NB4 (cell line): ENCODE measurements at places on chromosomes 7 and 10.

- DNase-seq, result peak; percentile 22
Measured at GRCh38 chr7:139494835-139495579, 11.5 kb upstream of the KLRG2 start.

- DNase-seq, result no peak
Measured at GRCh38 chr7:120927454-120928103, 23.0 kb upstream of the ING3 start.

- DNase-seq, result no peak
Measured at GRCh38 chr10:96250349-96250748, 21.0 kb downstream of the BLNK start.

DNA sequence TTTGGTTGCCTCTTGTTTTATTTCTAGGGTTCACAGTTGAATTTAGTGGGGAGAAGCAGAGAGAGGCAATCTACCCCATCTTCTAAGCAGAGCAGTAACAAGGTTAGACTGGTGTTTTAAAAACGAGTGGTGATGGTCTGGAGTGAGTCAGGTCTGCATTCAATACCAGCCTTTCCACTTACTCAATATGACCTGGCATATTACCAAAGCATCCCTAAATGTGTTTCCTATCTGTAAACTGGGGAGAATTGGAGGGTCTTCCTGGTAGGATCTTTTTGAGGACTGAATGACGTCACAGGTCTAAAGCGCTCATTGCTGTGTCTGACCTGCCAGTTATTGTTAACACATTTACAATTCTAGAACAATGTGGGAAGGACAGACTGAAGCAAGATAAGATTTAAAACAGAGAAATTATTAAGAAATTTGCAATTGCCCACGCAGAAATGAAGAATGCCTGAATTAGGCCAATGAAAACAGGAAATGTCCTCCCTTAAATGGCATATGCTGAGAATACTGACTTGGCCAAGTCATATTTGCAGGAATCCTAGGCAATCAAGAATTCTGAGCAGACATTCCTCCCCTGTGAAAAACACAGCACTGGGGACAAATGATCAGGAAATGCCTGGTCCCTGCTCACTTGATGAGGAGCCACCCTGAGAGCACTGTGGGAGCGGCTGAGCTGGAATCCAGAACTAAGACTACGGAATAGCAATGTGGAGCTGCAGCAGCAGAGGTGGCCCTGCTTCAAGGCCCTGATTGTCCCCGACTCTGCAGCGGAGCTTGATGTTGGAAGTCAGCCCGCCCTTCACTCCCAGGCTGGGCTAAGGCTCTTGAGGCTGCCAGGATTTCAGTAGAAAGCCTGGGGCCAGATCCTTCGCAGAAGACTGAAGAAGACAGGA lies 184.5 kb upstream of the CXCL12 start:
- DNase-seq, result no peak

- no peak for DNase-seq
Measured at GRCh38 chr7:10436302-10436701, 537.4 kb upstream of the PHF14 start.

GRCh38 chr7:119572132-119572531 lies 700.8 kb upstream of the KCND2 start:
- no peak for DNase-seq
